ENCODE measurements at places on chromosomes 3 and 15.

GRCh38 chr3:105518806-105519418 is 152.2 kb downstream of the ALCAM start:
- peak; percentile 49 for DNase-seq

DNA sequence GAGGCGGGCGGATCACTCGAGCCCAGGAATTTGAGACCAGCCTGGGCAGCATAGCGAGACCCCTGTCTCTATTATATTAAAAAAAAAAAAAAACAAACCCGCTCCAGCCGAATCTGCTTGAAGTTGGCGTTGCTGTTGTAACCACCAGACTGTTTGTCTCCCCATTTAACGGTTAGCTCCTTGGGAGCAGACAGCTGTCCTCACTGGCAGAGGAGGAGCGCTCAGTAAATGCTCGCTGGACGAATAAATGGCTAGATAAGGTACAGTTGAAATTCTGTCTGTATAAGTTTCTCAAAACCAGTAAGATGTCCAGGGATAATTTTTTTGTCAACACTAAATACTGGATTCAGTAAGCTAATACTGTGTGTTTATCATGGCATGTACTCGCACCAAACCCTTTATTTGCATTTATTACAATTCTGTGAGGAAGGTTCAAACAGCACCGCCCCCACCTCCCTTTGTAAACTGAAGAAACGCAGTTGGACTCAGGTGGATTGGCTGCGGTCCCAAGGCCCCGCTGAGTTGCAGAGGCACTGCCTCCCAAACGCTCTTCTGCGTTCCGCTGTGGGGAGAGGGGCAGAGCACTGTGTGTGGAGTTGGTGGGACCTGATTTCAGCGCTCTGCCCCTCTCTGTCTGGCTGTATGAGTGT is 1.1 kb downstream of the RCCD1 start:
- no peak for DNase-seq

GRCh38 chr15:76575679-76576078 is 239.1 kb downstream of the ISL2 start:
- no peak for DNase-seq

- DNase-seq, result peak; percentile 85
Measured at GRCh38 chr3:152127058-152127457, 141.7 kb upstream of the MBNL1 start.

DNA sequence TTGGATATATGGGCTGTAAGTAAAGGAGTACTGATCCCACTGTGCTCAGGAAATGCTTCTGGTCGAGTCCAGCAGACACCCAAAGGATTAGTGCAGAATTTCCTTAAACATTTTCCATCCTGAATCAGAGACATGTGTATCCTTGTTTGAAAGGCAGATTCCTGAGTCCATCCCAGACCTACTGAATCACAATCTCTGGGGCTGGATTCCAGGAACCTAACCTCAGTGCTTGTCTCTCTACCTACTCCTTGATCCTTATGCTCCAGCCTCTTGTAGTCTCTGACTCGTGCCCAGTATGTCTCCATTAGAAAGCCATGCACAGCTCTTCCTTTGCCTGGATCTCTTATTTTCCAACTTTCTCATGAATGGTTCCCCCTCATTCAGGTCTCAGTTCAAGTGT is 585.8 kb downstream of the NLGN1 start:
- no peak for DNase-seq

DNA sequence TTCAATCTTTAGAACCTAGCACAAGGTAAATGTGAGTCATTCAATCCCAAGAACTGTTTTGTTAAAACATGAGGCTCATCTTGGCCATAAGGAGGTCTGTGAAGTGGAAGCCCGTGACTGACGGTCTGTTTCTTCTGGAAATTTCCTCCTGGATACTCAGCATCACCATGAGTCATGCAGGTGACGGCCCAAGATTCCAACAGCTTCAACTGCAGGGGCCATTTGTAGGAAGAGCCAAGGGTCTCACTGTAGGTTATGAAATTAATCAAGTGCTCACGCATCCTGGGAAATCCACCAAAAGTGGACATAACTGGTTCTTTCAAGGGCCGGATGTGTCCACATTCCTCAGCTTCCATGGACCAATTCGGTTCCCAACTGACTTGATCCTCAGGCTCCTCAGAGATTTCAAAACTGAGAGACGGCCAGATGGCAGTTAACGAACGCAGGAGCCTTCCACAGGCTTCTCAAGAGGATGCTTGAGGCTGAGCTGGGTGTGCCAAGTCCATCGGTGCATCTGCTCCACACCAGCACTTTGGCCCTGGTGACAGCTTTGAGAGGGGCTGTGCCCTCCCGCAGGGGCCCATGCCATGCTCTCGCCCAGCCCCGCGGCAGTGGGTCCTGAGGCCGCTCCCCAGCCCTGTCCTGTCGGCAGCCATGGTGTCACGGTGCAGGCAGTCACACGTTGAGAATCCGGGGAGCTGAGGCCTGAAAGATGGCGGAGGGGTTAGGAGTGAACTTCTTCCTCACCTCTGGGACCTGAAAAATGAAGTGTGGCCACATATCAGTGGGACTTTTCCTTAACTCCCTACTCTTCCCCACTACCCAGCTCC is 8.5 kb downstream of the MAP6D1 start:
- no peak for DNase-seq

GRCh38 chr3:7410782-7411181 is 549.9 kb downstream of the GRM7 start:
- DNase-seq, result no peak

- DNase-seq, result no peak
Measured at GRCh38 chr3:58651276-58651675, 15.3 kb downstream of the FAM3D start.

GRCh38 chr3:194481103-194481502 is 5.7 kb downstream of the ATP13A3 start:
- no peak for DNase-seq

- DNase-seq, result no peak
Measured at GRCh38 chr3:45163481-45163880, 17.3 kb upstream of the CDCP1 start.

DNA sequence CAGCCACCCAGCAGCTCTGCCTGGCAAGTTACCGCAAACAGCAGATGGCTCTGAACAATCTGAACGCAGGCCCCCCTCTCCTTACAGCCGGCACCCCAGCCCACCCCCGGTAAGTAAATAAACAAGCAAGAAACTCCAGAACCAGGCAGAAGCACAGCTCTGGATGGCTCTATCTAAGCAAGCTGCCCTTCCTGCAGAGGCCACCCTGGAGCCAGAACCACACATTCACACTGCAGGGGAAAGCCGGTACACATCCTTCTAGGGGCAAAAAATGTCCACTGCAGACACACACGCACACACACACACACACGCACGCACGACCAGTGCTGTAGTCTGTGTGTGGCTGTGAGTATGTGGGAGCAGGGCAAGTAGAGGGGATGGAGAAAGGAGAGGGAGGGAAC is 63.9 kb downstream of the ADCY5 start:
- no peak for DNase-seq

DNA sequence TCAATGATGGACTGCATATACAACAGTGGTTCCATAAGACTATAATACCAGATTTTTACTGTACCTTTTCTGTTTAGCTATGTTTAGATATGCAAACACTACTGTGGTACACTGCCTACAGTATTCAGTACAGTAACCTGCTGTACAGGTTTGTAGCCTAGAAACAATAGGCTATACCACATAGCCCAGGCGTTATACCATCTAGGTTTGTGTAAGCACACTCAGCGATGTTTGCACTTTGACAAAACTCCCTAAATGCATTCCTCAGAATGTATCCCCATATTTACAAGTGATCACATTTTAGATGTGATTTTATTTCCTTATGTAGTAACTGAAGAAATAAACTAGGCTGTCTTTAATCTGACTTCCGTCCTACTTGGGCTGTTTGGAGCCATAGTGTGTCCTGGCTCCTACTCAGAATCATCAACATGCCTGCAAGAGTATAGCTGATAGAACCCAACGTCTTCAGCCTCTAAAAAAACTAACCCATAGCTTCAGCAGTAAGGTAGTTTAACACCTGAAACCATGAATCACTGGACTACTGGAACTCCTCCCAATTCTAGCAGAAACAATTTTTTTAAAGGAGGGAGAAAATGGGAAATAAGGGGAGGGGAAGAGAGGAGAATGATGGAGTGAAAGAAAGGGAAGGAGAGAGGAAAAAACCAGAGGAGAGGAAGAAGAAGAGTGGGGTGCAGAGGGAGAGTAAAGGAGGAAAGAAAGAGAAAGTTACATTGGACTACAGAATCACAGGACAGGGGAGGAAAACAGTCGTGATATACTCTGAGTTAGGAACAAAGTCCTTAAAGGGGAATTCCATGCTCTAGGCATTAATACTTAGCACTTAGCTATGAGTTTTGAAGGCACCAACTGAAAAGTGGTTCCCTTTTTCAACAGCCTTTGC is 67.7 kb upstream of the PLXND1 start:
- DNase-seq, result no peak

DNA sequence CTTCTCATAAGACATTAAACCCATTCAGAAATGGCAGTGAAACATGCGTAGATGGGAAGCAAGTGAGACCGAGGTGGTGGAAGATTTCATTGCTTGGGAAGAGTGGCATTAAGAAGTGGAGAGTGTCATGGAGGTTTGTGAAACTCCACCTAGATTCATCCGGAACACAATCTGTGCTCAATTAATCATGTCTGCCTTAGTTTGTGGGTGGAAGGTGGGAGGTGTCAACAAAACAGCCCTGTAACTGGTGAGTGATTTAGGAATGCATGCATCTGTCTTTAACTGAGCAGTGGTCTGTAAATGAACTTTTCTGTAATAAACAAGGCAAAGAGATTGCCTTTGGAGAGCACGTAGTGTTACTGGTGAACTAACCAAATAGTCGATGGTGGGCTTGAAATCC is 113.7 kb downstream of the WNT5A start:
- DNase-seq, result no peak

GRCh38 chr15:29268706-29269484 is 727 bp downstream of the NSMCE3 start:
- peak; percentile 7 for DNase-seq

DNA sequence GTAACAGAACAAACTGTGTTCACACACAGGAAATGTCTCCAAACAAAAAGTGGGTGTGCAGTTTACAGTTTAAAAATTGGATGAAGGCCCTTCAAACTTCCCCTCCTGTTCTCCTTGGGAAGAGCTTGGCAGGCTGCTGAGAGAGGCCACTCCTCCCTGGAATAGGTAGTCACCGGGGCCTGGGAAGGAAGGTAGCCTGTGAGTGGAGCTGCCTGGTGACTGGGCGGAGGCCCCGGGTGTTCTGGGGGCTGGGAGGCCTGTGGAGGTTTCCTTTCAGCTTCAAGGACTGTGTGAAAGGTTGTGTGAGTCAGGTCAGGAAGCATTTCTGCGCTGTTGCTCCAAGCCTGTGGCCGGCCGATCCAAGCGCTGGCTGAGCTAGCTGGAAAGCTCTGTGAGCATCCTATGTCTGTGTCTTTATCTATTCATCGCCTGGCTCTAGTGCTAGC is 14.1 kb downstream of the SLCO3A1 start:
- DNase-seq, result no peak

GRCh38 chr3:130093741-130094391 is 12.2 kb downstream of the ALG1L2 start:
- peak; percentile 60 for DNase-seq

GRCh38 chr15:90423801-90424319 is 35.8 kb downstream of the IQGAP1 start:
- DNase-seq, result no peak

DNA sequence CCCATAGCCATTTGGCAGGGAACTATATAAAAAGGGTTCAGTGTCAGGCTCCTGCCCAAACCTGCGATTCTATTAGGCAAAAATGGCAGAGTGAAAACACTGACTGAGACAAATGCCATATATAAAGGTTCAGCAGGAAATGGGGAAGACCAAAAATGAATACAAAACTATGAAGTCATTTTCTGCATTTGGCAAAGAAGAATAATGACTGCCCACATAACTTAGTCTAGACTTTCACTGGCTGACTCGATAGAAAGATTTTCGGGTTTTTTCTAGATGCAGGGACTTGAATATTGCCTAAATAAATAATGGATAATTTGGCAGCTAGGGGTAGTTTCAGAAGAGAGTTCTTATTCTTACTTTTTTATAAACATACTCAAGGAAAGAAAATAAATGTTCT is 178.0 kb downstream of the TPRG1 start:
- DNase-seq, result no peak

All from GM12878 (cell line).